ENCODE measurements at places on chromosomes 4 and X.

DNA sequence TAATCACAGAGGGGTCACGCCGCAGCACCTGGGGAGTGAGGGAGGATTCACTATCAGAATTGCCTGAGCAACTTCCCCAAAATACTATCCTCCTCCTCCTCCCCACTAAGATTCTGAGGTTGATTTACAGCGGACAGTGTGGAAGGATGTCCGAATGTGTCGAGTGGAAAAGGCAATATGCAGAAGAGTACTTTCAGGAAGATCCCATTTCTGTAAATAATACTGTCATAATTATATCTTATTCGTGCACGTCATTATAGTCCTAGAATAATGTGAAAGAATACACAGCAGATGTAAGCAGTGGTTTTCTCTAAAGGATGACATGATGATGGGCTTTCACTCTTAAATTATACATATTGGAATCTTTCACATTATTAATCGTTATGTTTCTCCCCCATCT lies 149.8 kb upstream of the NOCT start:
- DNase-seq = no peak

DNA sequence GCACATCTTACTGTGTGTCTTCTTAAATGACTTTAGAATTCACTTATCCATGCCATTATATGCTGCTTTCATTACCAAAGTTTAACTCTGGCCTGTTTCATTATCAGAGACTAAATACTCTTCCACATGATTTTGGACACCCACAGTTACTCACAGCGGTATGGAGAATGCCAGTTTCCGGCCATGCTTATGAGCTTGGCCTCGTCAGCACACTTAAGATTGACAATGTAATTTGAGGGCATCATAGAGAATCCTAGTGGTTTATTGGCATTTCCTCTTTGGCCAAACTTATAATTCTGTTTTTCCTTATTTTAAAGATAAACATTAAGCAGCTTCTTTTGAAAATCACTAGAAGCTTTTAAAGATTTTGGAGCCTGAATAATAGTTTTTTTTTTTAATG lies 104.5 kb downstream of the IRF2 start:
- DNase-seq = no peak

DNA sequence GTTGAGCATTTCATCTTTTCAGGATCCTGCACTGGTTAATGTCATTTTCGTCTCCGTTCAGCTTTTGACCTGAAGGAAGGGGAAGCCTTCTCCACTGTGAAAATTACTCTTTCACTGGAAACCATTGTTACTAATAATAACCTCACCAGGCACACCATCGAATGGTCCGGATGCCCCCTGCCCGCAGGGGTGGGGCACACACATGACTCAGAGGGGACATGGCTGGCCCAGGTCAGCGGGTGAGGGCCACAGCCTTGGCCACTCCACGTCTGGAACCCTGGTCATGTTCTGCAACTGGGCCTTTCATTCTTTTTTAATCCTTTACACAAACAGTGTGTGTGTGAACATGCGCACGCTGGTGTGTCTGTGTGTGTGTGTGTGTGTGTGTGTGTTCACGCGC lies 191.8 kb downstream of the BCOR start:
- no peak for DNase-seq

DNA sequence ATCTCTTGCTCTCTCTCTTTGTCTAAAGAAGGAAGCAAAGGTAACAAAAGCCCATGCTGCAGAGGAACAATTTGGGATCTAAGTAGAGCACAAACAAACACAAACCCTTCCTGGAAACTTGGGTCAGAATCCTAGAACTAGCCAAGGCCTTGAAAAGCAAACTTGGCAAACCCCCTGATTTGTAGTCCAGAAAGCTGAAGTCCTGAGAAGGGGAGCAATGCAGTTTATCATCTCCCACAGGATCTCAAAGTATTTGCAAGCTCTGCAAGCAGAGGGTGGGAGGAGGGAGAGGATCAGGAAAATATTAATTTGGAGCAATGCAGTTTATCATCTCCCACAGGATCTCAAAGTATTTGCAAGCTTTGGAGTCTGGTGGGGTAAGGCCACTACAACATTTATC lies 379.5 kb upstream of the FGF13 start:
- no peak for DNase-seq

DNA sequence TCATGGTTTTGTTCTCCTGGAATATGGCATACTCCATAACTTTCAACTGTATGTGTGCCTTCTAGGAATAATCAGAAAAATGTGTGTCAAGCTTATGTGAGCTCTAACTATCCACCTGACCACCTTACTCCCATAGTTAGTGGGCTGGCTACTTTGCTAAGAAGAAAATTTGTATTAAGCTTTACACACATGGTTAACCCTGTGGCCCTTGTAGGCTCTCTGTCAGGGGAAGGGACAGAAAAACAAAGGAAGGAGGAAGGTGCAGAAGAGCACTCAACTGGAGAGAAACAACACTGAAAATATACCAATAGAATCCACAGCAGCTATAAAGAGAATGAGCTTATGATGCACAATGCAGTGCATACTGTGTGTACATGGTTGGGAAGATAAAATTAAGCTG lies 84.6 kb downstream of the PPP3CA start:
- DNase-seq = no peak

GRCh38 chrX:119753639-119754257 lies 4.6 kb upstream of the SOWAHD start:
- peak; percentile 44 for DNase-seq

- DNase-seq = no peak
Measured at GRCh38 chr4:10017037-10017893, 4.0 kb downstream of the SLC2A9 start.

DNA sequence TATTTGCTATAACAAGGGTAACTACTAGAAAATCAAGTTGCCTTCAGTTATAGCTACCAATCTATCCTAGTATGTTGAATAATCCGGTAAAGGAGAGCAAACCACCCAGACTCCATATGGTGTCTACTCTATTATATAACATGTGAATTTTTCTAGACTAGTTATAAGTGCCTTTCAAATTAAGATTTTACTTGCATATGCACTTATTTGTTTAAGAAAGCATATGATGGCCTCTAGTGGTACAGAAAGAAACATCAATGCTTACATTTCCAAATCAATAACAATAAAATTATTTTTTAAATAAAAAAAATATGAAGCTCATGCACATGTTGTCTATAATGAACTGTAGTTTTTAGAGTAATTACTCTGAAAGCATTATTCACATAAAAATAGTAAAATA lies 1516.4 kb upstream of the PABPC4L start:
- no peak for DNase-seq

GRCh38 chr4:138736362-138736761 lies 279.2 kb upstream of the NOCT start:
- no peak for DNase-seq

GRCh38 chr4:107276052-107276451 lies 239.9 kb upstream of the DKK2 start:
- no peak for DNase-seq
